Osteocyte (in vitro differentiated cells): ENCODE measurements at places on chromosomes 1 and 21. TPM values are rescaled to one million over a fixed set of nuclear protein-coding genes. Genes with fewer than 3 reads are reported as not detected.

KLF17 gene
- not detected in 2 replicates for total RNA-seq

EDARADD gene
- 0.34 and 0.59 TPM in 2 replicates for total RNA-seq

SLAMF7 gene
- not detected in 2 replicates for total RNA-seq

DNAJC8 gene
- 92.2 and 93.0 TPM in 2 replicates for total RNA-seq

CCDC17 gene
- total RNA-seq, result 2.2 and 2.4 TPM in 2 replicates

LCE1F gene
- not detected in 2 replicates for total RNA-seq

LIPI gene
- total RNA-seq, result not detected in 2 replicates

SERPINC1 gene
- 0.40 TPM in 1 of 2 replicates, not detected in the other for total RNA-seq

GRCh38 chr1:68291688-68292384 lies 59.5 kb upstream of the WLS start:
- no peak for DNase-seq

GRCh38 chr1:98090351-98090750 lies 169.5 kb upstream of the DPYD start:
- no peak for DNase-seq

DNA sequence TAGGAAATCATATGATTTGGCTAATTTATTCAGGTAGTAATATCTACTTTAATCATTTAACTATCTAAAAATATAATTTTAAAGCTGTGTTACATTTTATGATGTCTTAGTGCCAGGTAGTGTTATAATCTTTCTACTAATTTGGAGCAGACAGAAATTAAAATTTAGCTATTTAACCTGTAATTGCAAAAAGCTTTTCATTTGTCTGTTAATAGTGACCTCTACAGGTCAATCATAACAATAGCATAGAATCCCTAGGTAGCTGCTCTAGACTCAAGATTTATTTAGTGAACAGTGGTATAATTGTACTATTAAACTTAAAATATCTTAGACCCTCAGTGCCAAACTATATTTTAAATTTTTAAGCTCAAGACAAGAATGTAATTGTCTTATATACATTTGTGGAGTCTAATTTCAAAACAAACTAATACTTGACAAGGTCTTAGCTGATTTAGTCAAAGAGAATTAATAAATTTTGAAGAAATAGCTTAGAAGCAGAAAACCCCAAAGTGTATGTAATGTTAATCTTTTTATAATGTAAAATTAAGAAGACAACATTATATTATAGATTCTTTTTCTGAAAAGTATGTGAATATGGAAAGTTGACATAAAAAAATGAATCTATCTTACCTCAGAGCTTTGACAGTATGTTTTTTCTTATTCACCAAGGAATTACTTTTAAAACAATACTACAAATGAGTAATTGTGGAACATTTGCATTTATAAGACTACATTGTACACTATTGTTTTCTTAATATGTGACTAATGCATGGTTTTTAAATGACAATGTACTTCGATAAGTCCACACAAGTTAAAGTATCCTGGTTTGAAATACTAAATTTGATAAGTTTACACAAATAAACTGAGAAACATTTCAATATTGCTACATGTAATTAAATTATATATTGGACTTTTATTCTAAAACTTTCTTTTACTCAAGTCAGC lies 64.1 kb upstream of the RNPC3 start:
- DNase-seq, result no peak

DNA sequence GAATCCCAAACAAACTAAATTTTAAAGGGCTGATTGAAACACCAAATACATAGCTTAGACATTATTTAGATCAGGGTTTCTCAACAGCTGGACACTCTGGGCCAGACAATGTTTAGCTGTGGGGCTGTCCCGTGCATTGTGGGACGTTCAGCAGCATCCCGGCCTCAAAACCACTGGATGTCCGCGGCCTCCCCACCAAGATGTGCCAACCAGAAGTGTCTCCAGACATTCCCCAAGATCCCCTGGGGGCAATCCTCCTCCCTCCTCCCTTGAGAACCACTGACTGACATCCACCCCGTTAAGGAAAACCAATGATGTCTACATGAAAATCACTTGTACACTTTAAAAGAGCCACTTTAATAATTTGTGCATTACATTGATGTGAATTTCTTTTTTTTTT lies 38.4 kb downstream of the CLSTN1 start:
- DNase-seq, result no peak

- no peak for DNase-seq
These were observed 98.9 kb downstream of the CSMD2 start for GRCh38 chr1:34066166-34066565.

DNA sequence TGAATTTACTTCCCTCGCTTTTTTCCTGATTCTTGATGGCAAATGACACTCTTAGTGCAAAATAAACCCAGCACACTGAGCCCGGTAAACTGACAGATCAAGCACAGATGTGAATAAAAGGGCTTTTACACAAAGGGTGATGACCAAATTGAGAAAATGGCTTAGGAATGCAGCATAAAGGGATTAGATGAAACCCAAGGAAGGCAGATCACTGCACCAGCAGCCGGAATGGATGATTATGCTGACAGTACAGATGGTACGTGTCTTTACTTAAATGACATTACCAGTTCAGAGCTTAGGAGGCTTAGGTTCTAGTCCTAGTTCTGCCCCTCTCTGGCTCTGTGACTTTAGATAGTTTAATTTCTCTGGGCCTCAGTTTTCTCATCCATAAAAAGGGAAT lies 12.0 kb downstream of the PKP1 start:
- no peak for DNase-seq

DNA sequence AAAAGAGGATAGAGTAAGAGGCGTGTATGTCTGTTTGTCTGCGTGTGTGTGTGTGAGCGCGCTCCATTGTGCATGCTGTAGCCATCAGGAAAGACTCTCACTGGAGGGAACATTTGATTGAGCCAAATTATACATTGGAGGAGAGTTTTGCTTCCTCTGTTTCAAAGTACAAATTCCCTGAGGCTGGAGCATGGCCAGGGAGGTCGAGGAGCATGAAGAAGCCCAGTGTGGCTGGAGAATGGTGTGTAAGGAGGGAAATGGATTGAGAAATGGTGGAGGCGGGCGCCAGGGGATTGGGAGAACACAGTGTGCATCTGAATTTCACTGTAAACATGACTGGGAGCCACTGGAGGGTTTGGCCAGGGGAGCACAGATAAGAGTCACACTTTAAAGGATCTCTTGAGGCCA lies 22.1 kb upstream of the EFNA1 start:
- DNase-seq, result no peak

- no peak for DNase-seq
These were observed at the start of gene GPR61 for GRCh38 chr1:109539676-109540075. TSS of gene GPR61 (plus strand) at chr1:109539872. CDS start at chr1:109543023, 3,151 bp downstream.

- DNase-seq, result no peak
These were observed 69.7 kb downstream of the CC2D1B start for GRCh38 chr1:52296345-52296744.

- DNase-seq, result no peak
These were observed 24.5 kb upstream of the GJA5 start for GRCh38 chr1:147784941-147785340.

DNA sequence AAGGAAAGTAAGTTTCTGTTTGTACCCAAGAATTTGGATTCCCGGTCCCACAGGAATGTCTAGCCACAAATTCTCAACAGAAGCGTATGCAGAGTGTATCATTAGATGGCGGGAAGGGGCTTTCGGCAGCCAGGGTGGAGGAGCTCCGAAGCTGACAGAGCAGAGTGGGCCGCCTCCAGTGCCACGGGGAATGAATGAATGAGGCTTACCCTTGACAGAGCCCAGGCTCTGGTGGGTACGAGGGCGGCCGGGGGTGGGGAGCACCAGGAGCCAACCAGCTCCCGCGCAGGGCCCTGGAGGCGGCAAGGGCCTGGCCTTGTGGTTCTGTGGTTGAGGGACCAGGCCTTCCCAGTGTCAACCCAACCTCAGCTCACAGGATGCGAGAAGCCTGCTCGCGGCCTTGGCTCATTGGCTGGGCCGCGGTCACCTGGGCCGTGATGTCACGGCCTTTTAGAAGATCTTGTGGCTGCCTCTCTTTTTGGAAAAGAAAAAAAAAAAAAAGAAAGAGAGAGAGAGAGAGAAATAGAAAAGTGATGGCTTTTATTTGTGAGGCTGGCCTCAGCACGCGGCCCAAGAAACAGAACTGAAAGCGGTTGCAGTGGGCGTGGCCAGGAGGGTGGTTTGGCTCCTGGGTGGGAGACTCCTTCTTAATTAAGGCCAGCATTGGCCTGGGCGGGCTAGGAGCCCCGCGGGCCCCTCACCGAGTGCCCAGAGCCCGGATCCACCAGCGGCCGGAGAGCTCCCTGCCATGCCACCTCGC lies 34.9 kb upstream of the RUNX3 start:
- DNase-seq, result no peak

DNA sequence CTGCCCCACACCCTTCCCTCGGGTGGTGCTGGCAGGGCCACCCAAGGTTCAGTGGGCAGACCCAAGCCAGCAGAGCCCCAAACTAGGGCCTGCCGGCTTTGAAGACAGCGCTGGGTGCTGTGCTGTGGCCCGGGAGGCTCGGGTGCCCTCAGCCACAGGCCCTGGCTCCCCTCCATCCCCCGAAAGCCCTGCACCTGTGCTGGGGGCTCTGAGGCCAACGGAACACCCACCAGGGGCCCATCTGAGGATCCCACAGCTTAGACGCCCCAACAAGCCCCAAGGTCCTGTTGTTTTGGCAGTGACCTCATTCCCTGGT lies 8.6 kb downstream of the ITGB2 start:
- no peak for DNase-seq

GRCh38 chr1:24963099-24963872 lies 33.2 kb upstream of the RUNX3 start:
- no peak for DNase-seq

GRCh38 chr1:76428028-76428427 lies 353.5 kb downstream of the ST6GALNAC3 start:
- no peak for DNase-seq

DNA sequence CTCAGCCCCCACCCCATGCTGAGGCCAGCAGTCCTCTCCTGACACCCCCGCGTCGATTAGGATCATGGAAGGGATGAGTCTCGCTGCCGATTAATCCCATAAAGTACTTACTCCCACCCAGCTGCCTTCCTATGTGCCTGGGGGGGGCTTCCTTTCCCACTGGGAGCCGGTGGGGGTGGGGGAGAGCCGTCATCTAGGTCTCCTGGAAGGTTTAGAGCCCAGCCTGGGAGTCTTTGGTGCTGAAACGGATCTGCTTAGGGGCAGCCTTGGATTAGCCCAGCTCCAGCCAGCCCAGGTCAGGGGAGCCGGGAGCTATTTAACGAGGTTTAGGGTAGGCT lies 9.8 kb downstream of the SAMD11 start:
- no peak for DNase-seq

DNA sequence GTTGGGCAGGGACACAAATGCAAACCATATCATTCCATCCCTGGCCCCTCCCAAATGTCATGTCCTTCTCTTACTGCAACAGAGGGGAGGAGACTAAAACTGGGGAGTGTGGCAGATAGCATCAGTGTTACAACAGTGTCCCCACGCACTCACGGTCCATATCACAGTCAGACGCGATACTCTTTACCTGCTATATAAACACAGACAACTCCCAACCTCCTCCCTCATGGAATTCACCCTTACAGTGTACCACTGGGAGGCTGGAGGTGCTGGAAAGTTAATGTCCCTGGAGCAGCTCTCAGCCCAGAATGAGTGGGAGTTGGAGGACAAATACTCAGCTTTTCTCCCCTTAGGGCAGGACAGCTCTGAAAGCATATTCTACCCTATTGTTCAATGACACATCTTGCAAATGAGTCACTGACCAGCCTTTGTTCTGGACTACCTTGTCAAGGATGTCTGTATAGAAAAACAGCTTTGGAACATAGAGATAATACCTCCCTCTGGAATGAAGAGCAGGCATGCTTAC lies 445.9 kb downstream of the SETD4 start:
- DNase-seq, result no peak

GRCh38 chr1:12448746-12449177 lies 169.2 kb downstream of the DHRS3 start:
- DNase-seq, result no peak

- DNase-seq, result no peak
These were observed 210.1 kb upstream of the C1orf87 start for GRCh38 chr1:60283690-60284089.

GRCh38 chr1:222557148-222557547 lies 9.2 kb upstream of the HHIPL2 start:
- no peak for DNase-seq

- DNase-seq, result no peak
These were observed 3.6 kb downstream of the CELF3 start for GRCh38 chr1:151713044-151713443.

DNA sequence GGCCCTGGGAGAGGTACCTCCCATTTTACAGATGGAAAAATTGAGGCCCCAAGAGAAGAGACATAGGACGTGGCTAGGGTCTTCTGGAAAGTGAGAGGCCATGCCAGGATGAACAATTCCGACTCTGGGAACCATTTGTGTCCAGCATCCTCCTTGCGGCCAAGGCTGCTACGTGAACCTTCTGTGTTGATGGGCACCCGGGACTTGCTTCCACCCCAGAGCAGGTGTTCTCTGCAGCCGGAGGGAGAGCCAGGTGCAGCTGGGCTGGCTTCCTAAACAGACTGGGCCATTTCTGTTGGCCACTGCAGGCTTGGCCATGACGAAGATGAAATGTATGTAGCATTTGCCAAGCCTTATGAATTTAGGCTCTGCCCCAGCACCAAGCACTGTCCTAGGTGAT lies 118.9 kb downstream of the PRDM2 start:
- no peak for DNase-seq

- DNase-seq, result no peak
These were observed 30.3 kb downstream of the TEX35 start for GRCh38 chr1:178543290-178543607.

- DNase-seq, result no peak
These were observed 85.4 kb downstream of the SIK1 start for GRCh38 chr21:43341378-43342161.

DNA sequence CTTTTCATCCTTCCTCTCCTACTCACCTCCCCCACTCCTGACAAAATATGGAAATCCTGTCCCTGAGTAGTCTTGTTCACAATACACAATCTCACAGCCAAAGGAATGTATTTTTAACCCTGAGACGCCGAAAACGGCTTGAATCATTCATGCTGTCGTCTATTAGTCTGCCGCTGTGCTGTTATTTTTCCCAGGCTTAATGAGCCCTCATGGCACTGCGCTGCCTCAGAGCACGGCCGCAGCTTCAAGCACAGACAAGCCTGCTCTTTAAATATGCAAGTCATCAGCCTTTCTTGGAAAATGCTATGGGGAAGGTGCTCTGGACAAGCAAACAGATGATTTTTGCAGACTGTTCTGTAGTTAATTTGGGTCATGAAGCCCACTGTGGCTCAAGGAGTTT lies 302.7 kb downstream of the DISC1 start:
- no peak for DNase-seq

DNA sequence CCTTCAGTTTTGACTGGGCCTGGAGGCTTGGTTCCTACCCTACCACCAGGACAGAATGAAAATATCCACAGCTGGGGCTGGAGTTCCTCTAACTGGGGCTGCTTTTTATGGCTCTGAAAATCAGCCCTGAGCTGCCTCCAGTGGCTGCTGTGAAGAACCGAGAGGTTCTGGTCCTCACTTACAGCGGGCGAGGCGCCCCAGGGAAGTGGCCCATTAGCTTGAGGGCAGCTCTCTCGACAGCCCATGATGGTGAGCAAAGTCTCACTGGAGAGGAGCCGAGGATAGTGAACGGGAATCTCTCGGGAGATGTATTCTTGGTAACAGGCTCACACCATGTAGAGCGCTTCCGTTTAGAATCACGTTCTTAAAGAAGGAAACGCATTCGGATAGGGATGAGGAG lies 459.7 kb downstream of the KIF26B start:
- DNase-seq, result no peak

GRCh38 chr1:57162607-57163261 lies 196.9 kb upstream of the C8B start:
- no peak for DNase-seq
